ENCODE measurements at places on chromosomes 5 and 9. TPM values are rescaled to one million over a fixed set of nuclear protein-coding genes. Genes with fewer than 3 reads are reported as not detected.

ACTBL2 gene
- total RNA-seq = not detected

GRCh38 chr5:74272024-74272775 is 368.3 kb downstream of the ENC1 start:
- DNase-seq = no peak
- no peak overlapping the region for H3K27ac ChIP-seq
- H3K27me3 ChIP-seq = no peaks in the 10 kb centered on the region
- no peak overlapping the region for H3K4me3 ChIP-seq
- H3K36me3 ChIP-seq = no peaks in the 10 kb centered on the region
- no peaks in the 10 kb centered on the region for H3K4me1 ChIP-seq

DNA sequence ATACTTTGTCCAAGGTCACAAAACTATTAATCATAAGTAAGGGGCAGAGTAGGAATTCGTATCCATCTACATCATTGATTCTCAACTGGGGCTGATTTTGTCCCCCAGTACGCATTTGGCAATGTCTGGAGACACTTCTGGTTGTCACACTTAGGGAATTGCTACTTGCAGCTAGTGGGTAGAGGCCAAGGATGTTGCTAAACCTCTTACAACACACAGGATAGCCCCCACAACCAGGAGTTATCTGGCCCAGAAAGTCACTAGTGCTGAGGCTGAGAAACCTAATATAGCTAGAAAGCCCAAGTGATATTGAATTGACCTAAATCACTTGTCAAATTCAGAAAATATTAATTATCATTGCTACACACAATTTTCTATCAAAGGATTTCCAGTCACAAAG is 120.4 kb upstream of the ABCA1 start:
- peaks cover 25% of the 10 kb centered on the region for H3K4me1 ChIP-seq
- DNase-seq = no peak
- no peak overlapping the region for H3K27ac ChIP-seq
- H3K36me3 ChIP-seq = peaks cover 9% of the 10 kb centered on the region
- no peaks in the 10 kb centered on the region for H3K27me3 ChIP-seq
- H3K4me3 ChIP-seq = no peak overlapping the region

- peaks cover 73% of the 10 kb centered on the region for H3K27me3 ChIP-seq
- peaks cover 8% of the 10 kb centered on the region for H3K4me1 ChIP-seq
- DNase-seq = no peak
- no peak overlapping the region for H3K4me3 ChIP-seq
Observed at GRCh38 chr5:37831821-37832534, 7.9 kb downstream of the GDNF start.

Data from activated CD4-positive, alpha-beta T cell treated with anti-CD3 and anti-CD28 coated beads, Interleukin-2, amount 10 ng/mL, durations not matched to agents 7 days and 5 days (primary cell).